ENCODE measurements at places on chromosomes 7 and 10. TPM values are rescaled to one million over a fixed set of nuclear protein-coding genes. Genes with fewer than 3 reads are reported as not detected.
A peak's percentile ranks its signal among the peaks of the same experiment; 100 is the strongest.

DNA sequence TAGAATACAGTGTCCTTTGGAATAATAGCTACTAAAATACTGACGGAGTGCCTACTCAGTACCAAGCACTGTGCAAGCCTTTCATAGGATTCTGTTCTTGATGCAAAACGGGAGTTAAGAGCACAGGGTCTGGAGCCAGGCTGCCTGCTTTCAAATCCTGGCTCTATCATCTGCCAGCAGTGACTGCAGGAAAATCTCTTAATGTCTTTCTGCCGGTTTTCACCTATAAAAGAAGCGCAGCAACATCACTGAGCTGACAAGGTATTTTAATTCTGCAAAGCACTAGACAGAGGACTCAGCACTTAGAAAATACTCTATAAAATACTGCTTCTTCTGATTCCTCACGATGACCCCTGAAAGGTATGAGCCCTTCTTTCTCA is 659 bp downstream of the FIGNL1 start:
- peak overlapping the region; percentile 38 for H3K27ac ChIP-seq
- no peak for DNase-seq
- H3K27me3 ChIP-seq: no peaks in the 10 kb centered on the region
- H3K4me3 ChIP-seq: peak overlapping the region; percentile 75

DNA sequence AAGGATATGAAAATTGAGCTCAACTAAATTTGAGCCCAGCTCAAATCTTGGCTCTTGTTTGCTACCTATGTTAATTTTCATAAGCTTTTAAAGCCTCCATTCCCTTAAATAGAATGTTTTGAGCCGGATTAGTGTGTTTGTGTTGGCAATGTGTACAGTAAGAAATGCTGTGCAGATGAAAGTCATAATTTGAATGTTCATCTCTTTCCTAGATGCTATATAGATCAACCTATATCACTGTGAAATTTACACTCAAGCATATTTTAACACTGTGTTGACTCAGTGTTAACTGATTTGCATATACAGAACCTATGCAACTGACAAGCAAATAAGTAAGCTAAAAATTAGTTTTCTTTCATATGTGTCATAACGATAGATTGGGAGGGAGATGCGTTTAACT is 272.5 kb downstream of the TFEC start:
- H3K27me3 ChIP-seq: no peaks in the 10 kb centered on the region
- no peak overlapping the region for H3K4me3 ChIP-seq
- no peaks in the 10 kb centered on the region for H3K4me1 ChIP-seq
- no peaks in the 10 kb centered on the region for H3K36me3 ChIP-seq
- H3K27ac ChIP-seq: no peak overlapping the region

- peaks cover 25% of the 10 kb centered on the region for H3K4me1 ChIP-seq
- no peak overlapping the region for H3K4me3 ChIP-seq
- peaks cover 14% of the 10 kb centered on the region for H3K27me3 ChIP-seq
Measured at GRCh38 chr7:116218051-116218645, 7.8 kb downstream of the TES start.

DNA sequence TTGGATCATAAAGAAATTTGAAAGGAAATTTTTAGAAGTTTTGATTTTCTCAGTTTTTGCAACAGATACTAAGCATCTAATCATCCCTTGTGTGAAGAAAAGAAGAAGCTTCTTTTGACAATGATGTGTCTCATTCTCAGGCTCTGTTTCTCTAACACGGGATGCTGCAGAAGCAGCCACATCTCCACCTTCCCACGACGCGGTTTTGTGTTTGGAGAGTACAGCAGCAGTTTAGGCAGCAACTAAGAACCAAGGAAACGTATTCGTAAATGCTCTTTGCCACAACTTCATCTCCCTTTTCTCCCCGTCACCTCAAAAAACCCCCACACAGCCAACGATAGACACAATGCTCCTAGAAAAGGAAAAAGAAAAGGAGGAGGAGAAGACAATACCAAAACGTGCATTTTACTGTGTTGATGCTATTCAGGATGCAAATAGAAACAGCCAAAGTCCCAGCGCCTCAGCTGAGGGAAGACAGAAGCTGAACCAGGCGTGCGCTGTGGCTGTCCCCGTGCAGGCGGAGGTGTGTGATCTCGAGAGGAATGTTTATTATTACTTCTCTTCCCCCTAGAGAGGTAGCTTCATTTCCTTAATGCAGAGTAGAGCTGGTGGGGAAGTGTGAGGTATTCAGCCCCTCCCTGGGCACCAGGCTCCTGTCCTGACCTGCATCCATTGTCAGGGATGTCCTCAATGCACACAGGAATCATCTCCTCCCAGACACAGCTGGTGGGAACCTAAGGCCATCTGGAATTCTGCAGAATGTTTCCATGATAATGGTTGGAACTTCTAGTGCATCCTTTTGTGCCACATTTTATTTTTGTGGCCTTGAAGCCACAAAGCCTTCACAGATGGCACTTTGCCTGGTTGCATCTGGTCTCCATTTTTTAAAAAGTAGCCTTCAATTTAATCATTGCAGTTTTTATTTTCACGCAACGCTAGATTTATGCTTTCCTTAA is 174.6 kb upstream of the KLF6 start:
- H3K27ac ChIP-seq: no peak overlapping the region
- no peaks in the 10 kb centered on the region for H3K36me3 ChIP-seq
- H3K4me1 ChIP-seq: no peaks in the 10 kb centered on the region
- H3K4me3 ChIP-seq: no peak overlapping the region

DNA sequence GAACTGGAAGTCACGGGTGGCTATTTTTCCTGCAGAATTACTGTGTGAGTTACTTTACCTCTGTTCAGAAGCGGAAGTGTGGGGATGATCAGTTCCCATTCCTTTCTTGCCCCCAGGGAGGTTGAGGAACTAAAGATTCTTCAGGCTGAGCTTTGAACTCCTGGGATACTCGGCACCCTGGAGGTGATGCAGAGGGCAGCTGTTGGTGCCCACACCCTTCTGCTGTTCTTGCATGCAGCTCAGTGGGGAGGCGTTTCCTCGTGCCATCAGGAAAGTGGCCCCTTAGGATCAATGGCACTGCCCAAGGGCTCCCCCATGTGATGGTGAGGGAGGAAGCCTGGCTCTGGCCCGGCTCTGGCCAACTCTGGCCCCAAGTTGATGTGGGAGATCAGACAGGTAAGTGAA is 44.7 kb upstream of the MXI1 start:
- H3K36me3 ChIP-seq: no peaks in the 10 kb centered on the region
- peaks cover 3% of the 10 kb centered on the region for H3K4me1 ChIP-seq
- H3K27ac ChIP-seq: no peak overlapping the region
- no peak for DNase-seq
- H3K4me3 ChIP-seq: no peak overlapping the region

GRCh38 chr10:89888321-89889070 is 187.1 kb downstream of the KIF20B start:
- H3K27ac ChIP-seq: no peak overlapping the region
- no peaks in the 10 kb centered on the region for H3K4me1 ChIP-seq
- no peaks in the 10 kb centered on the region for H3K36me3 ChIP-seq
- no peak overlapping the region for H3K4me3 ChIP-seq

- peak overlapping the region; percentile 13 for H3K27ac ChIP-seq
- H3K36me3 ChIP-seq: no peaks in the 10 kb centered on the region
Measured at GRCh38 chr7:7157177-7157886, 25.0 kb upstream of the C1GALT1 start.

DNA sequence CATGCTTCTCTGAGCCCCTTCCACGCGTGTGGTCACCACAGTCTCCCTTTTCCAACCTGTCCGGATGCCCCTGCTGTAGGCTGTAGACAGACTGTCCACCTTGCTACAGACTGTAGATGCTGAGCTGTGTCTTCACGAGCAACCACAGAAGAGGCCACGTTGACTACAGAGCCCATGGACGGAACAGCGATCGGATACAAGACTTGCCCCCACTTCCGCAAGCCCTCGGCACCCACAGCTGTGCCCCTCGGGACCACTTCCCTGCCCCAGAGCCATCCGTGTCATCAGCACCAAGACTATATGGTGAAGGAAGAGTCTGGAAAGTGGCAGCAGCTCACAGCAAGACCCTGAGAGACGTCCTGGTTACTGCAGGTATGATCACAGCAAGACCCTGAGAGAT is 491.4 kb downstream of the DNAJB6 start:
- H3K4me3 ChIP-seq: no peak overlapping the region
- peak; percentile 4 for DNase-seq
- H3K36me3 ChIP-seq: no peaks in the 10 kb centered on the region
- no peak overlapping the region for H3K27ac ChIP-seq
- H3K27me3 ChIP-seq: no peaks in the 10 kb centered on the region
- H3K4me1 ChIP-seq: no peaks in the 10 kb centered on the region

DNA sequence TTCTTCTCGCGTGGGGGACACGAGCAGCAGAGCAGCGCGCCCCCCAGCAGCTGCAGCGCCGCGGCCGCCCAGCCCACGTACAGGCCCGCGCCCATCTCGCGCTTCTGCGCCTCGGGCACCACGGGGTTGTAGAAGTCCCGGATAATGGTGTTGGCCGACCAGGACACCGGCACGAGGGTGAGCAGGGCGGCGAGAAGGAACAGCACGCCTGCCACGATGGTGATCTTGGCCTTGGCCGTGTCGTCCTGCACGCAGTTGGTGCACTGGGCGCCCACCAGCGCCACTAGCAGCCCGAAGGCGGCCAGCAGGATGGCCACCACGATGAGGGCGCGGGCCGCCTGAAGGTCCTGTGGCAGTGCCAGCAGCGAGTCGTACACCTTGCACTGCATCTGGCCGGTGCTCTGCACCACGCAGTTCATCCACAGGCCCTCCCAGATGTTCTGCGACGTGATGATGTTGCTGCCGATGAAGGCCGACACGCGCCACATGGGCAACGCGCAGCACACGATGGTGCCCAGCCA is 529 bp downstream of the CLDN3 start:
- peaks cover 14% of the 10 kb centered on the region for H3K4me1 ChIP-seq
- H3K27me3 ChIP-seq: peaks cover 43% of the 10 kb centered on the region
- no peak for DNase-seq
- no peaks in the 10 kb centered on the region for H3K36me3 ChIP-seq
- peak overlapping the region; percentile 36 for H3K4me3 ChIP-seq

GRCh38 chr7:14691034-14691433 is 211.5 kb downstream of the DGKB start:
- H3K27ac ChIP-seq: no peak overlapping the region
- H3K4me1 ChIP-seq: no peaks in the 10 kb centered on the region
- DNase-seq: no peak
- no peaks in the 10 kb centered on the region for H3K27me3 ChIP-seq
- H3K4me3 ChIP-seq: no peak overlapping the region
- no peaks in the 10 kb centered on the region for H3K36me3 ChIP-seq

- no peaks in the 10 kb centered on the region for H3K27me3 ChIP-seq
- H3K4me3 ChIP-seq: no peak overlapping the region
- H3K4me1 ChIP-seq: peaks cover 11% of the 10 kb centered on the region
Measured at GRCh38 chr10:72133517-72133916, 45.2 kb upstream of the SPOCK2 start.

DNA sequence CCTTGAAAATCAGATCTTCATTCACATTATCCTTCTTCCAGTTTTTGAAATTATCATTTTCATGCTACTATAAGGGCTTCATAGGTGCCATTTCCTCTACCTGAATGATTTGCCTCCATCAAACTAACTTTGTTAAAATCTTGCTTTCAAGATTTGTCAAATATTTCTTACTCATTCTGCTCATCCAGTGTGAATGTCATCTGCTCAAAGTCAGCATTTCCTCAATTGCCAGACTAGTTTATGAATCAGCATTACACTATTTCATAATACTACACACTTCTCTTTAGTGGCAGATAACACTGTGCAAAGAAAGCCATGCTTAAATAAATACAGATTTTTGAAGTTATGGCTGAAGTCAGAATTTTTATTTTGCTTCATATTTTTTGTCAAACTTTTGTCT is 21.3 kb upstream of the LIPF start:
- H3K4me3 ChIP-seq: no peak overlapping the region
- H3K27ac ChIP-seq: no peak overlapping the region
- H3K4me1 ChIP-seq: no peaks in the 10 kb centered on the region

GRCh38 chr10:101007099-101007711 is 7.6 kb downstream of the LZTS2 start:
- H3K36me3 ChIP-seq: no peaks in the 10 kb centered on the region
- H3K4me1 ChIP-seq: peaks cover 16% of the 10 kb centered on the region
- no peaks in the 10 kb centered on the region for H3K27me3 ChIP-seq
- H3K4me3 ChIP-seq: no peak overlapping the region
- no peak for DNase-seq
- H3K27ac ChIP-seq: peak overlapping the region; percentile 84

GRCh38 chr7:120805636-120806388 is 52.1 kb downstream of the TSPAN12 start:
- H3K27ac ChIP-seq: no peak overlapping the region
- no peaks in the 10 kb centered on the region for H3K4me1 ChIP-seq
- H3K4me3 ChIP-seq: no peak overlapping the region
- H3K27me3 ChIP-seq: no peaks in the 10 kb centered on the region
- DNase-seq: peak; percentile 69
- H3K36me3 ChIP-seq: no peaks in the 10 kb centered on the region

GRCh38 chr7:141073173-141073640 is 657 bp upstream of the TMEM178B start:
- H3K36me3 ChIP-seq: no peaks in the 10 kb centered on the region
- H3K4me3 ChIP-seq: peak overlapping the region; percentile 22
- H3K4me1 ChIP-seq: peaks cover 41% of the 10 kb centered on the region

DNA sequence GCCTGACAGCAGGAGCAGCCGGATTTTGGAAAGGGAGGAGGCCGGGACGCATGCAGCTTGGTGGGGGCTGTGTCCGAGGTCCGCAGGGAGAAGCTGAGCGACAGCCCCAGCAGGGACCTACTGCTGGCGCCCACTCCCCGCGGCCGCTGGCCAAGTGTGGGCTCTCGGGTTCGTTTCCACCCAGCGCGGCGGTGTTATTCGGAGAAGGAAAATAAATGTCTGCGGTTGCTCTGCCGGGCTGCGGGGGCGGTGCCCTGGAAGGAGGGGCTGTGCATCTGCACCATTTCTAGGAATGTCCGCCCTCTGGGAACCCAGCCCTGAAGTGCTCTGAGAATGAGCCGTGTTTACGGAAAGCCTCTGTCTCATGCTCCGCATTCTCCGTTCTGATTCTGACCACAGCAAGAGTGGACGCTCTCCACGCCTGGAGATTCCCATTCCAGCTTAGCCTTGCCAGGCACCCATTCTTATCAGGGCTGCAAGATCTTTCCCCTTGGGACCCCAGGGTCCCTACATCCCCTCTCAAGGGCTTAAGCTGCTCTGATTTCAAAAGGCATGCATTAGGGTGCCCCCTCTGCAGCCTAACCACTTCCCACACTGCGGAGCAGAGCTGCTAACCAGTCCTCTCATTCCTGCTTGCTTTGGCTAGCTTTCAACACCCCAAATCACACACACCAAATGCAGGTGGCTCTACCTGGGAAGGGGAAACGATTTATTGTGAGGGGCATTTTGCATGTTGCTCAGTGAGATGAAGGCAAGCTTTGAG is 256.6 kb upstream of the GLI3 start:
- H3K4me1 ChIP-seq: peaks cover 7% of the 10 kb centered on the region
- H3K36me3 ChIP-seq: no peaks in the 10 kb centered on the region
- peak overlapping the region; percentile 39 for H3K4me3 ChIP-seq
- no peaks in the 10 kb centered on the region for H3K27me3 ChIP-seq
- peak; percentile 75 for DNase-seq
- H3K27ac ChIP-seq: peak overlapping the region; percentile 73

The GIMAP6 gene
- 31.9 TPM for total RNA-seq

The HNRNPF gene
- 112 TPM for total RNA-seq

The PSD gene
- total RNA-seq: 0.42 TPM

The CAV2 gene
- 86.4 TPM for total RNA-seq

The NSUN5 gene
- 30.3 TPM for total RNA-seq

The STEAP4 gene
- 89.8 TPM for total RNA-seq

The PDE6C gene
- not detected for total RNA-seq

The SLC18A3 gene
- not detected for total RNA-seq

The JAKMIP3 gene
- total RNA-seq: 0.90 TPM

The WEE2 gene
- not detected for total RNA-seq

The ACTA2 gene
- 410 TPM for total RNA-seq

The SPDYE6 gene
- not detected for total RNA-seq

The SEC61G gene
- total RNA-seq: 137 TPM
